ENCODE measurements at places on chromosomes 7 and 10. TPM values are rescaled to one million over a fixed set of nuclear protein-coding genes. Genes with fewer than 3 reads are reported as not detected.

GRCh38 chr10:30494558-30494957 is 60.6 kb downstream of the MAP3K8 start:
- DNase-seq, result no peak

DNA sequence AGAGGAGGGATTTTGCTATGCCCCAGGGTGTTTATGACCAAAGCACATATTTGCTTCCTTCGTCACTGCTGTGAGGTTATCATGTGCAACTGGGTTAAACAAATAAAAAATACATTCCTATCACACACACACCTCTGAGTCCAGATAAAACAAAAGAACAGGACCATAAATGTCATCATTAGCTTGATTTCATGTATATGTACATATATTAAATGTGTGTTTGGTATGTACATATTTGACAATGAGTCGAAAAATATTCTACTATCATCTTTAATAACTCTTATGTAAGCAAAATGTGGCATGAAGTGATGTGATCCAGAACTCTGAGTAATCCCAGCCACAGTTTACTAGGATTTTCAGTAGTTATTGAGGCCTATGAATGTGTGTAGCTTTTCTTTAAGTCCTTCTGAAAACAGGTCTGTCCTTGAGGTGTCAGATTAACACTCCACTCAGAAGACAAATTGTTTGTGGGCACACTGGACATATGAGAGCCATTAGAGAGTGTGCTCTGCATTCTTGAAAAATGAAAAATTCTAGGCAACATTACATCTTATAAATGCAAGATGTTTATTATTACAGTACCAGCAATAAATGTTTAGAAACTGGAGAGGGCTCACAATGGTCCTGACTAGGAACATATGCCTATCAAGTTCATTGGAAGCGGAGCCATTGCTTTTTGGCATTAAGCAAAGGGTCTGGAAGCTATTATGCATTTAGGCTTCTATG is 335.1 kb upstream of the SEMA3A start:
- DNase-seq, result no peak

- peak; percentile 29 for DNase-seq
Observed at GRCh38 chr10:86068231-86069054, 298.2 kb downstream of the GRID1 start.

DNA sequence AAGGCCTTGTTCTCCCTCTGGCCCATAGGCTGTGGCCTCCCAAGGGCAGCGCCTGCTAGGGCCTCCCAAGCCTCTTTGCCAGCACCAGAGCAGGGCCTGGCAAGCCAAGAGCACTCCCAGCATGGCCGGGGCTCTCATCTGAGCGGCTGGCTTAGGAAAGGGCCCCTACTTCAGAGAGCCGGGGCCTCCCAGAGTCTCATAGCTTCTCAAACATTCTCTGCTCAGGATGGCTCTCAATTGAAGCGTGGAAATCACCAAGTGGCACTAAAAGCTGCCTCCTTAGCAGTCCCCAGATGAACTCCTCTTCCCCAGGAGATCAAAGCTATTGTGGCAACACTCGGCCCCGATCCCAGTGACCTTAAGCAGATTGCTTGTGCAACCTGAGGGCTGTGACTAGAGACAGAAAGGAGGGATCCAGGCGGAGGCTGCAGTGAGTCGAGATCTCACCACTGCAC is 69.4 kb downstream of the FAM53B start:
- no peak for DNase-seq

- no peak for DNase-seq
Observed at GRCh38 chr10:106711313-106711906, 453.1 kb downstream of the SORCS1 start.

Gene GIMAP1
- total RNA-seq, result 5.3 TPM

Gene CCL24
- not detected for total RNA-seq

Gene SLC39A12
- total RNA-seq, result 0.16 TPM

Data from sigmoid colon (tissue), 7 donors.